ENCODE measurements at places on chromosomes 3 and 15.

- no peak for DNase-seq
These were observed 803.9 kb downstream of the DIPK2A start for GRCh38 chr3:144775551-144775950.

DNA sequence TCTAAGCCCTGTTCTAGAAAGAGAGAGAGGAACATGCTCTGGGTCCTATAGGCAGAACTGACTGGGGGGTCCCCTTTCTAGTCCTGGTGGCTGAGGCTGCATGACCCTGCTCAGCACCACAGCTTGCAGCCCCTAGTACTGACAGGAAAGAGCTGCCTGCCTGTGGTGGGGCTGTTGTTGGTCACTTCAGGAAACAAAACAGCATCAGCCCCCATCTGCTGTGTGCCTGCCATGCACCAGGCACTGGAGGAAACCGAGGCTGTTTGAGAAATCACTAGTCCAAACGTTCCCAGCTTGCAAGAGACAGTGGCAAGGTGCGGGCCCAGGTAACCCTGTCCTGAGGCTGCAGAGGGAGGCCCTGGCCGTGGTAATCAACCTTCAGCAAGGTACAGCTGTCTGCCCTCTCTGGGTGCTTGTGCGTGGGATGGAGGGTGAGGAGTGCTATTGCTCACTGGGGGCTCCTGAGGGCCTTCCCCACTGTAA lies 90.6 kb downstream of the IQSEC1 start:
- no peak for DNase-seq

DNA sequence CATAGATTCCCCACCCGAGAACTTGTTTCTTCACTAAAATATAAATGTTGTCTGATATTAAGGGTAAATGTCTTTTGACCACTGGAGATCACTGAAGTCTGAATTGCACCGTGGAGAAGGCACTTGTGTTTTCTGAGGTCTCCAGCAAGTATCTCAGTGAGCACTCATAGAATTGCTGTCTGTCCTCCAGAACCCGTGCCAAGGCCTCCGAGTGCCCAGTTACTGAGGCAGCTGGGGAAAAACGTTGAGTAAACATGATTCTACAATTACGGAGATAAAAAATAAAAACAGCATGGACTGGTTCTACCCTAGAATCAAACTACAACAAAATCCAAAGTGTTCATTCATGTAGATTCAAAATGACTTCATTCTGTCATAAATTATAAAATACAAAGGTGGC lies 60.0 kb downstream of the MLH1 start:
- no peak for DNase-seq

- DNase-seq: no peak
These were observed 67.1 kb downstream of the PLOD2 start for GRCh38 chr3:146093896-146094295.

- no peak for DNase-seq
These were observed 8.1 kb downstream of the SLC33A1 start for GRCh38 chr3:155846119-155846518.

GRCh38 chr15:42712584-42712983 lies 24.3 kb downstream of the CDAN1 start:
- DNase-seq: no peak

- no peak for DNase-seq
These were observed 51.9 kb downstream of the STARD5 start for GRCh38 chr15:81271761-81272644.

GRCh38 chr3:99920481-99921376 lies 103.1 kb downstream of the CMSS1 start:
- no peak for DNase-seq

DNA sequence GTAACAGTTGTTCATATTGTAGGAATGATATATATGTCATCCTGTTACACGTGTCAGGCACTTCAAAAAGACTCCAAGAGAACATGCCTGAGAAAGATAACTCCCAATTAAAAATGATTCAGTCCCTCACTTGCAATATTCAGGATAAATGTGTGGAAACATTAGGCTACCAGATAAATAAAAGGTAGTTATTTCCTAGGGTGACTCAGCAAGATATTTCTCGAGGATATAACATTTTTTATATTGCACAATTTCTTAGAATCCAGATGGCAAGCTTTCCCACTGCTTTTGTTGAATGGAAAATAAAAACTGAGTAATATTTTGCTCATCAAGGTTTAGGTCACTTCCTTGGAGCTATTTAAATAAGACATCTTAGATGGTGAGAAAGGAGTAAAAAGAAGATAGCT lies 181.4 kb downstream of the GAP43 start:
- DNase-seq: no peak

- DNase-seq: no peak
These were observed 343.8 kb upstream of the FRG2C start for GRCh38 chr3:75320369-75320768.

- no peak for DNase-seq
These were observed 698 bp downstream of the GRM7 start for GRCh38 chr3:6861625-6862000.

GRCh38 chr3:152452318-152452717 lies 183.6 kb downstream of the MBNL1 start:
- no peak for DNase-seq

- DNase-seq: no peak
These were observed 36.7 kb upstream of the MBNL1 start for GRCh38 chr3:152232001-152232400.

- DNase-seq: no peak
These were observed 913.9 kb upstream of the NR2F2 start for GRCh38 chr15:95416576-95416975.

- no peak for DNase-seq
These were observed 212.8 kb upstream of the RORA start for GRCh38 chr15:61441891-61442290.

- DNase-seq: no peak
These were observed 96.4 kb upstream of the P3H2 start for GRCh38 chr3:190217081-190217480.

- DNase-seq: no peak
These were observed 981.9 kb downstream of the TUSC7 start for GRCh38 chr3:117691526-117691925.

DNA sequence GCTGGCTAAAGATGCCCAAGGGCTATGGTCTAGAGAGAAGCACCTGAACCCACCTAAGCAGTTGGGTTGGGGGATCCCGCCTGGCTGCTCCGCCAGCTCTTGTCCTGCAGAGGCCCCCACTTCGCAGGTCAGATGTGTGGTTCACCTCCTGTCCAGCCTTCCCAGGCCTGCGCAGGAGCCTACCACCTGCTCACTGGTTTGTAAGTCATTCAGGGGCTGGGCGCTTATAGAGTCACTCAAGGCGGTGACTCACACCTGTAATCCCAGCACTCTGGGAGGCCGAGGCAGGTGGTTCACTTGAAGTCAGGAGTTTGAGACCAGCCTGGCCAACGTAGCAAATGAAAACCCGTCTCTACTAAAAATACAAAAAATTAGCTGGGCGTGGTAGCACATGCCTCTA lies 3.9 kb upstream of the FURIN start:
- no peak for DNase-seq

DNA sequence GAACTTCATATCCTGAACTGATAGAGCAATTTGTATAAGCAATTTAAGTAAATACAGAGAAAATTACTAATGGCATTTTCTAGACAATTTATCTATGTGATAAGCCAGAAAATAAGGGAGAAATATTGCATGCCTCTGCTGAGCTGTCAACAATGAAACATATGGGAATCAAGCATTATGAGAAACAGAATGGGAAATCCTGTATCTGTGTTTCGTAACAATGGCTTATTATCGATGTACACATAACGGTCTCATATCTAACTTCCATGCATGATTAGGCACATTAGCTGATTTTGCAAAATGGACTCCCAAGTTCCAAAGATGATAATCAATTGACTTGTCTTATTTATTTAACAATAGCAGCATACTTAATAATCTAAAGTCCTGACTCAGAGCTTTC lies 30.4 kb upstream of the KCNMB2 start:
- DNase-seq: no peak

DNA sequence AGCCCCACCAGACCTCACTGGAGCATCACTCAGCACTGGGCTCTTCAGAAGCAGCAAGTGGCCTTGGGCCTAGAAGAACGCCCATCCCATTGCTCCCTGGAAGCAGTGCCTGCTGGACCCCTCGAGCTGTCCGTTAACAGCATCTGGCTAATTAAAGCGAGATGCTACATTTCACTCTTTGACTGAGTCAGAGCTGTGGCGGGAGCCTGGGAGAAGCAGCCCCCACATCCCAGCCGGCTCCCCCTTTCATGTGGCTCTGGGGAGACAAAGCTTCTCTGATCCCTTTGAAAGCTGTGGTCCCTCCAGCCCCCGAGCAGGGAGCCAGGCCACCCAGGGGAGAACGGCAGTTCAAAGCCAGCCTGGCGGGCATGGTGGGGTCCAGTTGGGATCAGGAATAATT lies 103.7 kb downstream of the MEGF11 start:
- DNase-seq: no peak

GRCh38 chr3:182382112-182382857 lies 411.0 kb upstream of the ATP11B start:
- no peak for DNase-seq

DNA sequence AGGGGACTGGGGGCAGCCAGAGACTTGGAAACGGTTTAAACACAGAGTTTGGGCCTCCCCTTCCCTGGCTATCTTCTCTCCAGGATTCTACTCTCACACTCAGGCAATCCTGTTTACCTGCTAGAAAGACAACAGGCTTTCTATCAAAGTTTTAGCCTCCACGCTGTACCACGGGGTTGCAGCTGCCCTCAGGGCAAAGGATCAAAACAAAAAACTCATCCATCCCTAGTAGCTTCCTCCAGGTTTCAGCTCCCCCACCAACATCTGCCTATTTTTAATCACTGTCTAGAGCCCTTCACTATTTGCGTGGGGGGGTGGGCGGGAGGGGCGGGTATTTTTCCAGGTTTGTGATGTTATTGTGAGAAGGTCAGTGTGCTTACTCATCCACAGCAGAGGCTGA lies 286.8 kb upstream of the TRIM42 start:
- DNase-seq: no peak

DNA sequence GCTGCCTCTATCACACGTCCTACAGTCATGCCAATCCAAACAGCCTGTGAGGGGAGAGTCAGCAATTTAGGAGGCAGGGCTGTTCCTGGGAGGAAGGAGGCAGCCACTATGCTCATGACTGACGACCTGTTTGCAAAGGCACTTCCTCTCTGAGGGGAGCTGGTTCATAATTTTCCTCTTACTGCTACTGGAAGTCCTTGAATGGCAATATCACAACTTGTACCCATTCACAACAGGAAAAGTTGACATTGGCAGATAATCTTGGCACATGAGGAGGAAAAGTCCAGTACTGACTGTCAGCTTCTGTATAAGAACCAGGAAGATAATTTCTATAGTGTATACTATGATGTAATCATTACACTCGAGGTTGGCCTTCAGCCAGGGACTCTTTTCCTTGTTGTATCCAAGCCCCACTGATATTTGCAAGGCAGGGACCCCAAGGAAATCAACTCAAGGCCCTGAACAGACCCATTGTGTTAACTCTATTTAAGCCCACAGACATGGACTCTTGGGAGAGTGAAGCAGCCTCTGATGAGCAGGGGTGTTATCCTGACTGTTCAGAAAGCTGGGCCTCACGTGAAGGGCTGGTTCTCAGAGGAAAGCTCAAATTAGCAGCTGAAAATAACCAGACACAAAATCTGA lies 267.3 kb upstream of the ADAMTS9 start:
- DNase-seq: no peak

DNA sequence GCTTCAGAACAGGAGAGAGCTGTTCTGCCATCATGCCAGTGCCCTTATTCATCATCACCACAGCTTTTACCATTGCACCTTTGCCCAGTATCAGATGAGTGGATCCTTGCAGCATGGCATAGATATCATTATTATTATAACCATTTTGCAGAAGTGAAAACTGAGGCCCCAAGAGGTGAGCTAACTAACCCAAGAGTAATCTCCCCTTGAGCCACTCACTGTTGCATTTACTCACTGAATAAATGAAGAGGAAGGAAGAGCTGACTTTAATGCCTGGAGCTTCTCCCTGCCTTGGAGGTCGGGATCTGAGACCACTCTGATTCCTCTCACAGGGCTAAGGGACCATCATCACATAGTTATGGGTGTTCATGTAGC lies 32.0 kb downstream of the HRH1 start:
- no peak for DNase-seq

DNA sequence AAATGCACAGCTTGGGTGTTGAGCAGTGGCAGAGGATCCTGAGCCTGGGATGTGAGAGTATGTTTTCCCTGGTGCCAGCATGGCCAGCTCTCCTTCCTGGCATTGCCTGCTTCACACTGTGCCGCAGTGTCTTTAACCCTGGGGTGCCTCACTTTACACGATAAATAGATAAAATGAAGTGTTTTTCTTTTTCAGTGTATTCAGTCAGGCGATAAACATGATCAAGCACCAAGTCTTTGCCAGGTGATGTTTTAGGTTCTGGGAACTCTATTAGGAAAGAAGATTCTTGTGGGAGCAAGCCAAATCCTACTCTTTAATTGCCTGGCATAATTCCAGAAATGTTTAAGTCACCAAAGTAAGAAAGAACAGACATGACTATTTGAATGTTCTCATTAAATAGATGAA lies 14.0 kb downstream of the ABHD6 start:
- no peak for DNase-seq

DNA sequence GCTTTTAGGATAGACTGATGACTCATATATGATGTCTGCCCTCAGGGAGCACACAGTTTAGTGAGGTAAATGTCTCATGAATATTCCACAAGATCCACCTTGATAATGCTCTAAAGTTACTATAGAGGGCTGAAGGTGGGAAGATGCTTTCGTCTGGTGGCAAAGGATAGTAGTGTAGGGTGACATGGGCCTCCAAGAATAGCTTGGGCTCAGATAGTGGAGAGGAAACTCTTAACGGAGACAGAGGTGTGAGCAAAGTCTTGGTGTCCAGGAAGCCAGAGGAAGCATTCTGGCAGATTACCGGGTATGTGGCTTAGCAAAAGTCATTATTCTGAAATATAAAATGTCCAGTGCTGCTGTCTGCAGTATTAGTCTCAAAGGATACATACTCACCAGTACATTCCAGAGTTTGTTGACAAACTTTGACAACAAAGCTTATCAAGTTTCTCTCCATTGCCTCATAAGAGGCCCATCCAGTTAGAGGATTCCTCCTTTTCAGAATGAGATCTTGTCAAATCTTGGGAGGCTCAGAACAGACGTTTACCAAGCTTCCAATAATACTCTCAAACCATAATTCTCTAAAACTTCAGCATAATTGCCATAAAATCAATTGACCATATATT lies 316.7 kb downstream of the LPP start:
- no peak for DNase-seq

DNA sequence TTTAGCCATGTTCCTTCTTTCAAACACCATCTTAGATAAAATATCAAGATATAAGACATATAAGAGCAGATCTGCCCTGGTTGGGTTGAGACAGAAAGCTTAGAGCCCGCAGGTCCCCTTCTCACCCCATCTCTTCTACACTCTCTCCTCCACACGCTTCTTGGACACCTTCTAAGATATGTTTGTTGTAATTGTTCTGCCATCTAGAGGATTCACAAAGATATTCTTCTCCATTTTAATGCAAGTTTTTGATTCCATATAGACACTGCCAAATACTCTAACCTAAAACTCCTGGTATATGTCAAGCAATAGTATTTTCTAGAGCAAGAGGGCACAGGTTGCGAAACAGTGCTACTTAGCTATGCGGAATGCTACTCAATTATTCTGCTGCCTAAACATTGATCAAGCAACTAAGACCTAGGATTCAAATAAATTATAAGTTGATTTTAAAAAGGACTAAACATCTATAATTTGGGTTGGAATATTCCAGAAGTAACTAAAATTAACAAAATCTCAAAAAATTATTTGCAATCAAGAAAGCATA lies 6.8 kb downstream of the CHRM5 start:
- DNase-seq: no peak
